Immature natural killer cell (primary cell): ENCODE measurements at places on chromosomes 2 and 18. TPM values are rescaled to one million over a fixed set of nuclear protein-coding genes. Genes with fewer than 3 reads are reported as not detected.

Gene VWC2L
- polyA plus RNA-seq, result not detected

DNA sequence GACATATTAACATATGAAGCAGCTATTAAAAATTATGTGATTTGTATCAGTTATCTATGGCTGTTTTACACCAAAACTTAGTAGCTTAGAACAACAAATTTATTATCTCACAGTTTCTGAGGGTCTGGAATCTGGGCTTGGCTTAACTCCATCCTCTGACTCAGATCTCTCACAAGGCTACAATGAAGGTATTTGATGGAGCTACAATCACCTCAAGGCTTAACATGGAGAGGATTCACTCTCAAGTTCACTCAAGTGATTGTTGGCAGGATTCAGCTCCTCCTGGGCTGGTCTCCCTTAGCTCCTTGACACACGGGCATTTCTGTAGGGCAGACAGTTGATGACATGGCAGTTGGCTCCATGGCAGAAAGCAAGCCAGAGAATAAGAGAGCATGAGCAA, 133.0 kb upstream of the SLC14A2 start:
- no peak for DNase-seq

DNA sequence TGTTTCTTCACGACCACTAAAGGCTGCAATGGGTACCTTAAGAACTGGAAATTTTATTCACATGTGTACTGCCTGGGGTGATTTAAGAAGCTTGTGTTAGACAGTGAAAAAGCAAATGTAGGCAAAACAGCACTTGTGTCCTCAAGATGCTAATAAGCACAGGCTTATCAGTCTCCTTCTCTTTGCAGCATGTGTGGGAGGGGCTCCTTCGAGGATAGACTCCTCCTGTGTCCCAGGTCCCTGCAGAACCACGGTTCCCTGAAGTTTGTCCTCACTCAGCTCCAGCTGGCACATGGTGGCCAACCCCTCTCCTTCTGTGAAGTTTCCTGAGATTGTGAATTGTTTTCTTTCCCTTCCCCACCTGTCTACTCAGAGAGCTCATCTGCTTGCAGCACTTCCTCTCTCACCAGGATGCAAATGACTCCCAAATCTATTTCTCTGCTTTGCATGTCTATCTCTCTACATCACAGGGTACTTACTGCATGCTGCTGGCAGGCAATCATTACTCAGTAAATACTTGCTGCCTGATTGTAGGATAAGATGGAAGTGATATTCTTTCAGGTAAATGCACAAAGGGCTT, 589.6 kb upstream of the KLHL29 start:
- no peak for DNase-seq

Gene DYNAP
- polyA plus RNA-seq, result not detected

- DNase-seq, result no peak
These were observed 708.6 kb upstream of the ZEB2 start for GRCh38 chr2:145228506-145228905.

- no peak for DNase-seq
These were observed 2.0 kb downstream of the NPC1 start for GRCh38 chr18:23584019-23584983.

GRCh38 chr2:239775623-239776435, 249.3 kb downstream of the NDUFA10 start:
- no peak for DNase-seq

DNA sequence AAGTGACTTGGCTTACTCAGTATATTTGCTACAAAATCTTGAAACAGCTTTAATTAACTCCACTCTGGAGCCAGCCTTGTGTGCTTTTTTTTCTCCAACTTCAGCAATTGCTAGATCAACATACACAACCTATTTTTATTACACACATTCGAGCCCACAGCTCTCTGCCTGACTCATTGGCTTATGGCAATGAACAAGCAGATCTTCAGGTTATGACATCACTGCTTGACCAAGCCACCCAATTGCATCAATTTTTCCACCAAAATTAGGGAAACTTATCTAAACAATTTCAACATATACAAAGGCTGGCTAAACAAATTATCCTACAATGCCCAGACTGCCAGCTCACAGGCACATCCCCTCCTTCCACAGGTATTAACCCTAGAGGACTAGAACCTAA, 39.6 kb upstream of the PDK1 start:
- DNase-seq, result no peak

- DNase-seq, result no peak
These were observed 101.8 kb downstream of the DPP4 start for GRCh38 chr2:161972232-161972631.
